ENCODE measurements at places on chromosomes 5 and 9. TPM values are rescaled to one million over a fixed set of nuclear protein-coding genes. Genes with fewer than 3 reads are reported as not detected.
A peak's percentile ranks its signal among the peaks of the same experiment; 100 is the strongest.

GRCh38 chr9:104027295-104027694, 66.8 kb upstream of the SMC2 start:
- H3K27me3 ChIP-seq: no peaks in the 10 kb centered on the region
- H3K36me3 ChIP-seq: no peaks in the 10 kb centered on the region
- H3K27ac ChIP-seq: no peak overlapping the region
- no peaks in the 10 kb centered on the region for H3K4me1 ChIP-seq
- DNase-seq: no peak
- no peak overlapping the region for H3K4me3 ChIP-seq

The WDR31 gene
- total RNA-seq: 4.6 TPM

- H3K4me3 ChIP-seq: peak within 1 kb of the TSS; percentile 19
- DNase-seq: peak; percentile 59
- H3K27ac ChIP-seq: peak within 1 kb of the TSS; percentile 16
- H3K27me3 ChIP-seq: no peaks in the 10 kb centered on the region
- peaks cover 36% of the 10 kb centered on the region for H3K4me1 ChIP-seq
- no peaks in the 10 kb centered on the region for H3K36me3 ChIP-seq
Observed at GRCh38 chr5:171418982-171419687, at the start of gene FGF18. FGF18 (plus strand) TSS chr5:171419647; CDS start chr5:171420200, 553 bp downstream.

GRCh38 chr5:77146896-77147295, 59.8 kb upstream of the ZBED3 start:
- no peaks in the 10 kb centered on the region for H3K36me3 ChIP-seq
- H3K4me3 ChIP-seq: no peak overlapping the region
- no peak for DNase-seq

- no peaks in the 10 kb centered on the region for H3K36me3 ChIP-seq
- H3K27me3 ChIP-seq: no peaks in the 10 kb centered on the region
- DNase-seq: no peak
- no peaks in the 10 kb centered on the region for H3K4me1 ChIP-seq
- no peak overlapping the region for H3K27ac ChIP-seq
- no peak overlapping the region for H3K4me3 ChIP-seq
Observed at GRCh38 chr9:134320868-134321471, 5.3 kb upstream of the RXRA start.

GRCh38 chr5:168086104-168086610, 205.3 kb upstream of the WWC1 start:
- H3K4me3 ChIP-seq: no peak overlapping the region
- no peak for DNase-seq
- H3K27ac ChIP-seq: no peak overlapping the region
- no peaks in the 10 kb centered on the region for H3K36me3 ChIP-seq

DNA sequence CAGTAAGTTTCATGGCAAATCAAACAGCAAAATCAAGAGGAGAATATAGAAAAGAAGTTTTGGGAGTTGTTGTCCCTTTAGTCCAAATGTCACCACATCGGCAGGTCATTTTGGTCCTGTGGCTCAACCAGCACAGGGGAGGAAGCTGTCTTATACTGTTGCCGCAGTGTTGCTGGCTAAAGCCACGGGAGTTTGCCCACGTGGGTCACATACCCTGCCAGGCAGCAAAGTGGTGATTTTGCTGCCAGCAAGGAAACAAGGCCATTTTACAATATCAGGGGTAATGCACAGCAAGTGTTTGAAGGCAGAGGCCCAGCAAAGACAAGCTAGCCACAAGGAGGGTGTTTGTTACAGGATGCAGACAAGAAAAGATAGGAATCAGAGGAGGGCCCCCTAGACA, 14.5 kb downstream of the GABRA6 start:
- no peaks in the 10 kb centered on the region for H3K36me3 ChIP-seq
- no peak overlapping the region for H3K4me3 ChIP-seq
- no peaks in the 10 kb centered on the region for H3K4me1 ChIP-seq
- no peaks in the 10 kb centered on the region for H3K27me3 ChIP-seq
- H3K27ac ChIP-seq: no peak overlapping the region

DNA sequence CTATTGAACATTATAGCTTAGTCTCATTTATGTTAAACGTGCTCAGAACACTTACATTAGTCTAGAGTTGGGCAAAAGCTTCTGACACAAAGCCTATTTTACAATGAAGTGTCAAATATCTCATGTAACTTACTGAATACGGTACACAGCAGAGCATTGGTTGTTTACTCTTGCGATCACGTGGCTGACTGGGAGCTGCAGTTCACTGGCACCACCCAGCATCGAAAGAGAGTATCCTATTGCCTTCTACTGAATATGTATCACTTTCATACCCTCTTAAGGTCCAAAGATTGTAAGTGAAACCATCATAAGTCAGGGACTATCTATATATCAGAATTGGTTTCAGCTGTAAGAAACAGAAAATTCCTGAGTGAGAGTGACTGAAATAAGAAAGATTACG, 42.6 kb upstream of the OSMR start:
- DNase-seq: no peak
- no peak overlapping the region for H3K4me3 ChIP-seq
- no peaks in the 10 kb centered on the region for H3K36me3 ChIP-seq
- H3K4me1 ChIP-seq: no peaks in the 10 kb centered on the region

- H3K27me3 ChIP-seq: no peaks in the 10 kb centered on the region
- H3K27ac ChIP-seq: no peak overlapping the region
- H3K36me3 ChIP-seq: no peaks in the 10 kb centered on the region
- no peaks in the 10 kb centered on the region for H3K4me1 ChIP-seq
- H3K4me3 ChIP-seq: no peak overlapping the region
Observed at GRCh38 chr5:93381057-93381456, 200.0 kb downstream of the NR2F1-AS1 start.

The PCDHA5 gene
- not detected for total RNA-seq

The ZNF454 gene
- total RNA-seq: 2.5 TPM

The F2RL1 gene
- 3.1 TPM for total RNA-seq

DNA sequence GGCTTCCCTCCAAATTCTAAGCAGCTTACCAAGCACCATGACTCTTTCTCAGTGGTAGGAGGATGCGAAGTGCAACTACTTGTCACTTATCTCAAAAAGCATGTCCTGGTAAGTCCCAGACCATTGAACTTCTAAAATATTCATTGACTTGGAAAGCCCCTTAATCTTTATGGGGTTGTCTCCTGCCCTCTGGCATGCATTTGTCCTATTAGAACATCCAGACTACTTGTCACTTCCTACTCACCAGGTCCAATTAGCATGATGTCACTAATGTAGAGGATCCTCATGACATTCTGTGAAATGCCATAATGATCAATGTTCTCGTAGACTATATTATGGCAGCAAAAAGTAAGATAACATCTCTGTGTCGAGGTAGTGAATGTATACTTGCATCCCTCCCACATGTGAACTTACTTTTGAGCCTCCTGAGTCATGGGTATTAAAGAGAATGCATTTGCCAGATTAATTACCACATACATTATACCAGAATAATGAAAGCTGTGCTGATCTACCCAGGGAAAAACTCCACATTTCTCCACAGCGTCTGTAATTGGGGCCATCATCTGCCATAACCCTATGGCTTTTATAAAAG, 63.5 kb upstream of the RAD23B start:
- H3K4me1 ChIP-seq: no peaks in the 10 kb centered on the region
- H3K27me3 ChIP-seq: no peaks in the 10 kb centered on the region
- no peak overlapping the region for H3K27ac ChIP-seq
- no peaks in the 10 kb centered on the region for H3K36me3 ChIP-seq

DNA sequence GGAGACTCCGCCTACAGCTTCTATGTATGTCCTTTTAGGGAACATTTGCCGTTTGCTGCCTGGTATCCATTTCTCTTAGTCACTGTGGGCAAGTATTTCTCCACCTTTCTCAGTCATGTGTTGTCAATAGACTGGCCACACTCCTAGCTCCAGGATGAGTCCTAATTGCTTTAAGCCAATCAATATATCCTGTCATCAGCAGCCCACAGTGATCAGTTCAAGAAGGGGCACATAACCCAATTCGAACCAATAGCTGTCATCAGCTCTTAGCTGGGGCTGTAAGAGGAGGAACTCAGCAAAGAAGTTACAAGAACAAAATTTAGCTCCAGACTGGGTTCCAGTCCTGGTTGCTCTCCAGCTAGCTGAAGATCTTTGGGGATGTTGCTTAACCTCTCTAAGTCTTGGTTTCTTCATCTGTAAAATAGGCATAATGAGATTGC, 70.7 kb upstream of the MAN2A1 start:
- no peaks in the 10 kb centered on the region for H3K36me3 ChIP-seq
- H3K4me3 ChIP-seq: no peak overlapping the region
- H3K4me1 ChIP-seq: no peaks in the 10 kb centered on the region
- H3K27me3 ChIP-seq: no peaks in the 10 kb centered on the region
- H3K27ac ChIP-seq: no peak overlapping the region

DNA sequence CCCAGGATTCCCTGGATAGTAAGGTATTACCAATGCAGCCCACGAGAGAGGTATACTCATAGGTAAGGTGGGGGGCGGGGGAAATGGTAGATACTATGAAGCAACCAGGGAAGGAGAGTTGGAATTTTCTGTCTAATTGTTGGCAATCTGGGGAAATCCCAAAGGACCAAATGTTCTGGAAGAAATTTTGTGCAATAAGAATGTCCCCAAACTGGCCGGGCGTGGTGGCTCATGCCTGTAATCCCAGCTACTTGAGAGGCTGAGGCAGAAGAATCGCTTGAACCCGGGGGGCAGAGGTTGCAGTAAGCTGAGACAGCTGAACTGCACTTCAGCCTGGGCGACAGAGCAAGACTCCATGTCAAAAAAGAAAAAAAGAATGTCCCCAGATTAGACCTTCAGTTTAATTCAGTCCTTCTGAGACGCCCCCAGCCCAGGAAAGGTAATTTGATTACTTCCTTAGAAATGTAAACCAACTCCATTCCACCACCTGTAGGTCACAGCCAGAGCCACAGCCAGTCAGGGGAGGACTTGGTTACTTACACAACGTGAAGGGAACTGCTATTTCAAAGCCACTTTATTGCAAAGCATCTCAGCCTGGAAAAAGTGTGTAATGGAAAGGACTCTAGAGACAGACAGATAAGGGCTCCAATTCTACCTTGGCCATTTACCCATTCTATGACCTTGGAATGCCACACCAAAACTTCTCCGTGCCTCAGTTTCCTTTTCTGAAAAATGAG, 50.0 kb upstream of the KLF4 start:
- H3K27me3 ChIP-seq: no peaks in the 10 kb centered on the region
- DNase-seq: peak; percentile 75
- H3K4me3 ChIP-seq: no peak overlapping the region

The FXN gene
- 24.6 TPM for total RNA-seq

DNA sequence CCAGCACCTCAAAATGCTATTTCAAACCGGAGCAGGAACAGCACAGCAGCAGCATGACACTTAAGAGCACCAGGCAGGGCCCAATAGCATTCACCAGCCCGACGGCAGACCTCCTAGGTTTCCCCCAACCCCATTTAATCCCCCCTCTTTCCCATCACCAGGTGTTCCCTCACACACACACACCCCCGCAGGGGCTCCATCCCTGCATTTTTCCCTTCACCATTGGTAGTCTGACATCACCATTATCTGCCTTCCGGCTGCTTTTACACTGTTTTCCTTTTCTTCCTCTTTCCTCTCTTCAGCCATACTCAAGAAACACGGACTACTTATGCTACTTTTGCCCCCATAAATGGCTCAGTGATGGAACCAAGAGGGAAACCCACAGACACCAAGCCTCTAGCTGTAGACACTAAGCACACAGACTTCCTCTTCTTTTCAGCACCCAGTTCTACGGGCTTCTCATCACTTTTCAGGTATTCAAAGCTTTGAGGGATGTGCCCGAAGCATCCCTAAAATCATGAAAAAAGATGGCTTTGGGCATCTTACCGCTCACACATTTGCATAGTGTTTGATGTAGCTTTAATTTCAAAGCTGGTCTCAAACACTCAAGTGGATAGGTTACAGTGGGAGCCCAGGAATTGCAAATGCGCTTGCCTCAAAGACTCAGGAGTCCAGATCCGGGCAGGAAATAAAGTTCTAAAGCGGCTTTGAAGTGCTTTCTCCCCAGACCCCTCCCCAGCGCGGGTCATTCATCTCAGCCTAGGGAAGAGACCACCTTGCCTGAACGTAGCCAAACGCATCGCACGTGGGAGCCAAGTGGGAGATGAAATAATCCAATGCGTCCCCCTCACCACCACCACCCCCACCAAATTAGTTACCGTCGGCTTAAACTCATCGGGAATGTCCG, 141.5 kb downstream of the TSSK1B start:
- no peaks in the 10 kb centered on the region for H3K27me3 ChIP-seq
- peaks cover 33% of the 10 kb centered on the region for H3K4me1 ChIP-seq
- no peaks in the 10 kb centered on the region for H3K36me3 ChIP-seq

DNA sequence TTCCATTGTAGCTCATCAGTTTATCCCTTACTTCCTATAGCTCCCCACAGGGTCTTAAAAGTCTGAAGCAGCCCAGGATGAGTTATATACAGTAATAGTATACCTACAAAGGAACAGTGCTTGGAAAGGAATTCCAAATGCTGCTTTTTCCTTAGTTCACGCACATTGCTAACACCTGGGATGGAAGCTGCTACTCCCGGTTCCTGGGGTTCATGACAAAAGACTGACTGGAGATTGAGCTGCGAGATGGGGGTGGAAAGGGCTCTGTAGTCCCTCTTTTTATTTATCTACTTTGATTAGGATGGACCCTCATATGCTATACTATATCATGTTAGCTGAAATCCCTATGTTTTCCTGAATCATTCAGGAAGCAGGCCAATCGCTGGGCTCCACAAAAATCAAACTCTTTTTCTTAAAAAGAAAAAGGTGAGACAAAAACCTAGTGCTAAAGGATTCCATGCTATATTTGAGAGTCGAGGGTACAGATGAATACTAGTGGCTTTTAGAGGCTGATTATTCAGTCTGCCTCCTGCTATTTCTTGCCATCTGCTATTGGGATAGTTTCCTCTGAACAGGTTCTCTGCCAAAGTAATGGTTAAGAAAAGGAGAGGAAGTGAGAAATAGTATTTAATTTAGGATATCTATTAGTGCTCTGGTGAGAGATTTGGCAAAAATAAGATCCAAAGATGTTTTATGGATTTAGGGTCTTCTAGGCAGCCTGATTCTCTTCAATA, 81.2 kb downstream of the MRPS27 start:
- DNase-seq: no peak
- H3K27ac ChIP-seq: no peak overlapping the region
- H3K4me1 ChIP-seq: no peaks in the 10 kb centered on the region
- no peaks in the 10 kb centered on the region for H3K27me3 ChIP-seq
- H3K4me3 ChIP-seq: no peak overlapping the region

The SLC23A1 gene
- total RNA-seq: not detected

The EIF4E1B gene
- not detected for total RNA-seq

GRCh38 chr9:13524245-13524644, 244.8 kb upstream of the MPDZ start:
- H3K36me3 ChIP-seq: no peaks in the 10 kb centered on the region
- no peak overlapping the region for H3K4me3 ChIP-seq
- H3K27ac ChIP-seq: no peak overlapping the region
- no peak for DNase-seq
- H3K27me3 ChIP-seq: no peaks in the 10 kb centered on the region
- no peaks in the 10 kb centered on the region for H3K4me1 ChIP-seq

GRCh38 chr9:79945495-79945894, 373.7 kb downstream of the TLE4 start:
- no peak overlapping the region for H3K27ac ChIP-seq
- H3K27me3 ChIP-seq: no peaks in the 10 kb centered on the region
- H3K4me3 ChIP-seq: no peak overlapping the region
- H3K4me1 ChIP-seq: no peaks in the 10 kb centered on the region

The GMCL2 gene
- not detected for total RNA-seq
